ENCODE measurements at places on chromosomes 1 and 21. TPM values are rescaled to one million over a fixed set of nuclear protein-coding genes. Genes with fewer than 3 reads are reported as not detected.

GRCh38 chr1:37752213-37752582 is 12.7 kb downstream of the EPHA10 start:
- no peak for DNase-seq

DNA sequence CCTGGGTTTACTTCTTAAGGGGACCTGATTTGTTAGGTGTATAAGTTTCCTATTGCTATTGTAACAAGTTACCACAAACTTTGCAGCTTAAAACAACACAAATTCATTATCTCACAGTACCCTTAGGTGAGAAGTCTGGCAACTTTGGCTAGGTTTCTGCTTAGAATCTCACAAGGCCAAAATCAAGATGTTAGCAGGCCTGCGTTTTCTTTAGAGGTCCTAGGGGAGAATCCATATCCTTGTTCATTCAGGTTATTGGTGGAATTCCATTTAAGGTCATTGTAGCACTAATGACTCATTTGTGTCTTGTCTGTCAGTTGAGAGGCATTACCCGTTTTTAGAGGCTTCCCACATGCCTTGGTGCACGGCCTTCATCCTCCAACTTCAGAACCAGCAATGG is 8.2 kb upstream of the SH2D1B start:
- no peak for DNase-seq

DNA sequence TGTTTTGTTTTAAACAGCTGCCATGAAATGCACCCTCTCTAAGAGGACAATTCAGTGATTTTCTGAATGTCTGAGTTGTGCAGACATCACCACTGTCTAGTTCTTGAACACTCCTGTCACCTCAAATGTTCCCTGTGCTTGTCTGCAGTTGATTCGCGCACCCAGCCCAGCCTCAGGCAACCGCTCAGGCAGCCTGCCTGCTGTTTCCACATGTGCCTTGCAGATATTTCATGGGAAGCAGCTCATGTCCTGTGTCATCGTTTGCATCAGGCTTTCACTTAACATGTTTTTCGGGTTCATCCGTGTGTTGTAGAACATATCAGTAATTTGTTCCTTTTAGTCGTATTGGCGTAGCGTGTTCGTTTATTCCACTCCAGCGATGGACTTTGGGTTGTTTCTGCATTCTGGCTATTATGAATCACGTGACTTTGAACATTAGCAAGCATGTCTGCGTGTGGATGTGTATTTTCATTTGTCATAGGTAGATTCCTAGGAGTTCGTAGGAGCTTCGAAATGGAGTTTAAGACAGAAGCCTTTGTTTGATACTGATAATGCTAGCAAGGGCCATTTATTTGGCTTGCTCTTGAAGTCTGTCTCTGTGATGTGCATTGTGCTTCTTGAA is 12.1 kb downstream of the ADARB1 start:
- DNase-seq = no peak

- DNase-seq = no peak
Observed at GRCh38 chr1:41559331-41559730, 74.8 kb upstream of the EDN2 start.

DNA sequence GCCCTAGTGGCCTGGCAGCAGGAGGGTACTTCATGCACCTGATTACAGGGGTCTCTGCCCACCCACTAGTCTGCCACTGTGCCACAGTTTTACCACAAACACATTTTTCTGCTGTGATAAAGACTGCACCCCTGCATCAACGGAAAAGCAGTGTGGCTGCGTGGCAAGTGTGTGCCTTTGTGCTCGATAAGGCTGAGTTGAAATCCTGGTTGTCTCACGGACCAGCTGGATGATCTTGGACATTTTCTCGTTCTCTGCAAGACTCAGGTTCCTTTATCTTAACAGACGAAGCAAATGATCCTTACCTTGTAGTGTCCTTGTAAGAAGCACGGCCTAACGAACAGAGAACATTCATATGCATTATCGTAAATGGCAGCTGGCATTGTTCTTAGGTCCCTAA is 10.2 kb downstream of the GRHL3 start:
- DNase-seq = no peak

- no peak for DNase-seq
Observed at GRCh38 chr1:1616045-1616790, 918 bp downstream of the MIB2 start.

SRGAP2 gene
- 9.2 TPM for total RNA-seq

DNA sequence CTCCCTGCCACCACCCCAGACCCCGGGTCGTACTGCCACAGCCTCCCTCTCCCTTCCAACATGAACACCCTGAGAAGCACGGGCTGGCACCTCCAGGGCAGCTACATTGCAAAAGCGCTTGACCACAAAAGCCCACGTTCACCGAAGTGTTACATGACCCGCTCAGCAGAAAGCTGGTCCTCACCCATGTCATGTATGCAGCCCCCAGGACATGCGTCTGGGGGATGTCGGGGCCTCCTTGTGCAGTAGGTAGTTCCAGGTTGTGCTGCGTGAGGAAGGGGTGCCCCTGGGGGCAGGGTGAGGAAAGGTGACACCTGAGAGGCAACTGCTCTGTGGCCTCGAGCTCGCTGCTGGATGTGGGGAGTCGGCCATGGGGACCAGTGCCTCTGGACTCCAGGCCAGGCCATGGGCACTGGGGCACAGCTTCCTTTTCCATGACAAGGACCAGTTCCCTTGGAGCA is 102.0 kb upstream of the C1orf174 start:
- no peak for DNase-seq

DNA sequence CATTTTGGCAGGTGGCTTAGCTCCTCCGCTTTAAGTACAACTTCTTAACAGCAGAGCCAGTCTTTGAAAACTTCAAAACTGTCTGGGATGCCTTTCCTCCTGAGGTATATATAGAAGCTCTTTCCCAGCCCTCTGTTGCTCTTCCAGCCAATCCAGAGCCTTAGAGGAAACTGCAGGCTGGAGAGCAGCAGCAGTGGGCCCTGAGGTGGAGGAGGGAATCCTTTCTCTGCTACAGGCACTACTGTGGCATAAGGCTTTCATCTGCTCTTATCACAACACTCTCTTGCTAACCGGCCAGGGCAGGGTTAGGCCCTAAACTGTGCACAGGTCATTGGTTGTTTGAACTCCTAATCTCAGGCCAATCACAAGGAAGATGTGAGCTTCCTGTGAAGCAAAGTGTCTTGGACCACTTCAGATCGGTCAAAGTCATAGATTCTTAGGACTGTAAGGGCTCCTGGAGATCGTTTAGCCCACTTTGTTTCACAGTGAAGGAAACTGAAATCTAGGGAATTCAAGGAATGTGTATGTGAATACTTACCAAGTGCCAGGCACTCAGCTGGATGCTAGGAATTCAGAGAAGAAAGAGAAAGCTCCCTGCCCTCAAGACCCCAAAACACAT is at the start of gene RGS5:
Gene RGS5 (minus strand): TSS at position 84 of the 619 bp plus-strand sequence. CDS start 81 bp downstream, at position 3.
- DNase-seq = no peak

GRCh38 chr1:184423649-184424048 is 36.8 kb downstream of the C1orf21 start:
- DNase-seq = no peak

DNA sequence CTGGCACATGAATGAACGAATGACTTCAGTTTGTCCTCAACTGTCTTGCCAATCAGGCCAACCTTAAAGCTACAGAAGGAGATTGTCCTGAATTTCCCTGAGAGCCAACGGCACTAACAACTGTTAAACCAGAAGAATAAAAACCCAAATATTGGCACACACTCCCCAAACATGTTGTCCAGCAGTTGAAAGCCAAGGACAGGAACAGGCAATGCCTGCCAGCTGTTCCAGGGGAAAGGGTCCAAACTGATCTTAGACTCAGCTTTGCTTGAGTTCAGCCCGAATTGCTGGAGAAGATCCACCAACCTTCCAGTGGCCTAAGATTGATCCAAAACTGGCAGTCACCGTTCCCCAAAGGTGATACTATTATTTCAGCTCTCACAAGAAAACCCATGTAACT is 22.4 kb upstream of the AHCTF1 start:
- DNase-seq = no peak

DNA sequence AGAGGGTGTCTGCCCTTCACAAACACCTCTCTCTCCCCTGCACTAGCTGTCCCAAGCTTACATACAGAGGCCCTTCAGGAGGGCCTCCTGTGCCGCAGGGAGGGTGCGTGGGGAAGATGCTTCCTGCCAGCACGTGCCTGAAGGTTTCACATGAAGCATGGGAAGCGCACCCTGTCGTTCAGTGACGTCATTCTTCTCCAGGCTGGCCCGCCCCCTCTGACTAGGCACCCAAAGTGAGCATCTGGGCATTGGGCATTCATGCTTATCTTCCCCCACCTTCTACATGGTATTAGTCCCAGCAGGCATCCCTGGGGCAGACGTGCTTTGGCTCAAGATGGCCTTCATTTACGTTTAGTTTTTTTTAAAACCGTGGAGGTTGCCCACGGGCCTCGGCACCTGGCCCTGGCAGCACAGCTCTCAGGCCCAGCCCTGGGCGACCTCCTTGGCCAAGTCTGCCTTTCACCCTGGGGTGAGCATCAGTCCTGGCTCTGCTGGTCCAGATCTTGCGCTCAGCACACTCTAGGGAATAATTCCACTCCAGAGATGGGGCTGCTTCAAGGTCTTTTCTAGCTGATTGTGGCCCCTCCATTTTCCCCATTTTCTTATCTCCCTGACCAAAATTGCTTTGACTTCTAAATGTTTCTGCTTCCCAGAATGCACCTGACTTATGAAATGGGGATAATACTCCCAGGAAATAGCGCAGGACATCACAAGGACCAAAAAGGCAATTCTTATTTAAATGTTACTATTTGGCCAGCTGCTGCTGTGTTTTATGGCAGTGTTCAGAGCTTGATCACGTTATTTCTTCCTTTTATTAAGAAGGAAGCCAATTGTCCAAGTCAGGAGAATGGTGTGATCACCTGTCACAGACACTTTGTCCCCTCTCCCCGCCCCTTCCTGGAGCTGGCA is 6.1 kb downstream of the NPPA start:
- DNase-seq = no peak

- DNase-seq = no peak
Observed at GRCh38 chr1:166813508-166814223, 25.6 kb upstream of the POGK start.

DNA sequence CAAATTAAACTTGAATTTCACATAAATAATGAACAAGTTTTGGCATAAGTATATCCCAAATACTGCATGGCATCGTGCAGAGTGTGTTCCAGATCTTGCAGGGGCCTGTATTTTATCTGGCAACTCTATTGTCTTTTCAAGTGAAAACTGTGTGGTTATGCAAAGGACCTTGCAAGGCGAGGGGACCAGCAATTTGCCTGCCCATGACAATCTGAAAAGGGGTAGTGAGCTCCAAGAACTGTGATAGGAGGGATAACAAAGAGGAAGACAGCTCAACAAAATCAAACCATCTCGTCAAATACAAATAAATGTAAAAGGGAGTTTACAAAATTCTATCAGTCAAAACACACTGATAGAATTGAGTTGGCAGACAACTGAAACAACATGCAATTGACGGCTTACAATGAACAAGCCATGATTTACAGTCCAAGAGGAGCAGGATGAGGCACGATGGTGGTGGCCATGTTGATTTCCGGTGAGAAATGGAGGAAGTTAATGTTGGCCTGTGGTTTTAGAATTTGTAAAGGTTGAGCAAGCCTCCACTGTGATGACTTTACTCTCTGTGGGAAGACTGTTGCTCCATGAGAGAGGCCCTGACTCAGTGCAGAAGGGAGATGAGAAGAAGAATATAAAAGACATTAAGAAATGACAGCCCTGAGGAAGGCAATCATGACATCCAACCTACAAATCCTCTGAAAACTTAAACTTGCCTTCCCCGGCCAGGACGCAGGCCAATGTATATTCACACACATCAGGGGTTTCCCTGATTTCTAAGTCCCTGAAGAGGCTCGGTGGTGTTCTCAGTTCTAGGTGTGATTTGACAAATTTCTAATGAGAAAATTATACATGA is 132.2 kb downstream of the ADSS2 start:
- DNase-seq = peak; percentile 90

DNA sequence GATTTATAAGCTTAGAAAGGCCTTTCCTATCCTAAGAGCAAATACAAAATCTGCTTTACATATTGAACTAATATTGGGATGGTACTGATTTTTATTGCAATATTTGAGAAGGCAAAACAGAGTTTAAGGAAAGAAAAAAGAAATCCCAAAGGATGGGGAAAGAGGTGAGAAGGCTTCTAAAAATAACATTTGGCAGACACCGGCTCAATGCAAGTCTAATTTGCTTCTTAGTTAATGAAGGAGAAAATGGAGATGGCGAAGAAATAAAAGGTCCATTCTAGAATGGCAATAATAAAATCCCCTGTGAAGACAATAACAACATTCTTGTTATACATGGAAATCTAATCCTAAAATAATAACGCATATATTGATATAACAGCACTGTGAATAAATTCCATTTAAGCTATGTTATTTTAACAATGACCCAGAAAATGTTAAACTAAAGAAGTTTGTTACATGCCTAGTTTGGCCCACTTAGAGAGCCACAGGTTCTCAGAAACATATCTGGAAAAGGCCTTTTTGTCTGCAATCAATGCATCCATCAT is 117.7 kb downstream of the HLCS start:
- DNase-seq = no peak

DNA sequence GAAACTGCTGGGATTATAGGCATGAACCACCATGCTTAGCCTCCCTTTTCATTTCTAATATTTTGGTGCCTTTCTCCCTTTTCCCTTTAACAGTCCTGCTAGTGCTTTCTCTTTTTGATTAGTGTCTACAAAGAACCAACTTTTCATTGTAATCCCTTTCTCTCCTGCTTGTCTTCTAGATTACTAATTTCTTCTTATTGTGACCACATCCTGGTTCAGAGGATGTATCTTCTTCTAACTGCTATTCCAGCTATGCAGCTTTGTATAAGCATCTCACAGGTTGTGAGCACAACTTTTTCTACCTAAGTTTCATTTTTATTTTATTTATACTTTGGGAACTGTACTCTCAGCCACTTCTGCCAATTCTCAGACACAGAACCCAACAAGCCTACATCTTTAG is 14.7 kb downstream of the ZNF648 start:
- DNase-seq = no peak

PTAFR gene
- total RNA-seq = 10.9 TPM

SYTL1 gene
- total RNA-seq = 86.3 TPM

DNA sequence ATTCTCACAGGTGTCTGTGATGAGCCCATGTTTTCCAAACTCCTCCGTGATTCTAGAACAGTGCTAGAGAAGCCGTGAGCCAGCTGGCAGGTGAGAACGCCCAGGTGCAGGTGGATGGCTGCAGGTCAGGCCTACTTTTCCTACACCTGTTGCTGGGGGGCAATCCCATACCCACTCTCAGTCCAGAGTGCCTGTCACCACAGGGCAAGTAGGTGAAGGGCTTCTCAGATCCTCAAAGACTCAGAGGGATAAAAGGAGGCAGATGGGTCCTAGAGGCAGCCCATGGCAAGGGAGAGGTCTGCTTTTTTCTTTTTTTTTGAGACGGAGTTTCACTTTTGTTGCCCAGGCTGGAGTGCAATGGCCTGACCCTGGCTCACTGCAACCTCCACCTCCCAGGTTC is 50.7 kb upstream of the H6PD start:
- DNase-seq = no peak

GRCh38 chr1:151210830-151211229 is 12.5 kb downstream of the PIP5K1A start:
- DNase-seq = no peak

Data from bronchial epithelial cell (primary cell).